ENCODE measurements at places on chromosomes 4 and X.

- DNase-seq, result no peak
These were observed 69.9 kb upstream of the BRS3 start for GRCh38 chrX:136417806-136418205.

GRCh38 chr4:184821242-184821641, 4.5 kb downstream of the ACSL1 start:
- DNase-seq, result no peak

DNA sequence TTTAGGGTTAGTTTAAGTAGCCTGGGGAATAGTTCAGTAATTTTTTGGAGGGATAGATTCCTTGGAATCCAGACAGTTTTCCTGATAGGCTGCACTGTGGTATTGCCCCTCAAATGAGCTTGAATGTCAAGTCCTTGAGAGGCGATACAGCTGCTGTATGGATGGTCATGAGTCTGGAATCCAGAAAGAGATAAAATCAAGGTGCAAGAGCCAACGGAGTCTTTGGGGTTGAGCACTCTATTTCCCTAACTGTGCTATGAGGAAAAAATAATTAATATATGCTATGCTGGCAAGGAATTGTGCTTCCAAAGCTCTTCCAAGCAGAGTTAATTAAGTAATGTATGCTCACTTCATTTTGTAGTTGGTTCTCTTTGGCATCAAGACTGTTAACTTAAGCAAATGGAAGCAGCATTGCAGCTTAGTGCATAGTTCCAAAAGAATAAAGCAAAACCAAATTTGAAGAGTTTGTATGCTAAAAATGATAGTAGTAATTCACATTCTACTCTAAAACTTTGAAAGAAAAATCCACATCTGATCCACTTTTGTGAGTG, 48.8 kb downstream of the LIMCH1 start:
- DNase-seq, result no peak

DNA sequence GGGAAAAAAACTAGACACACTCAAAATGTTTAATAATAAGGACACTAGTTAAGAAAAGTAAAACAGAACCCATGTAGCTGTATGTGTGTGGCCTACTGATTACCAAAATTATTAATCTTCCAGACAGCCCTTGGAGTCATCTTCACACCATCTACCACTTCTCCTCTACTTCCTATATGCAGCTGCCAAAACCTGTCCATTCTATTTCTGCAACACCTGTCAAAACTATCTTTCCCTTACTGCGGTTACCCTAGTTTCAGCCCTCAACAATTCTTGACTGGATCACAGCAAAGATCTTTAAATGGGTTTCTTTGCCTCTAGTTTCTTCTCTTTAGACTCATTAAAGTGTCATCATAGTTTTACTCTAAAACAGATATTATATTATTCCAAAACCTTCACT, 72.6 kb downstream of the GPR82 start:
- no peak for DNase-seq

DNA sequence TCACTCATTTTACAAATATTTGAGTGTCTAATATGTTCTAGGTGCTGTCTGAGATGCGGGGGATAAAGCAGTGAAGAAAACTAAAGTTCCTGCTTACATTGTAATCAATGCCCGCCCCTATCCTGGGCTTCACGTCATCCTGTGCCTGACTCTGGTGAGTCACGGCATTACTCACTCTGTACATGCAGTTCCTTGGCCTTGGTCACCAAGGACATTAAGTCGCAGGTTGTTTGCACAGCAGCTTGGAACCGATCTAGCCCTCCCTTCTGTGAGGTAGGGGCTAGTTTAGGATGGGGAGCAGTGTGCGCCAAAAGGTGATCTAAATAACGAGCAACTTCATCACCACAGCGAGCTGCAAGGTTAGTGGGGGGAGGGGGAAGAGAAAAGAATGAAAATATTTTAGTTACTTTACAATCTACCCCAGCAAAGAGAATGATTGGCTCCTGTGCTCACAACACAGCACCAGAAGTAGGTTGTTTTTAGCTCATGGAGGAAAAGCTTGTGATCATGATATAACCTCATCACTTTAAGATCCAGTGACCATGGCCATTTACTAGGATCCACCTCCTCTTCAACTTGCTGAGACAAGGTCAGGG, 48.0 kb upstream of the HDAC8 start:
- no peak for DNase-seq

DNA sequence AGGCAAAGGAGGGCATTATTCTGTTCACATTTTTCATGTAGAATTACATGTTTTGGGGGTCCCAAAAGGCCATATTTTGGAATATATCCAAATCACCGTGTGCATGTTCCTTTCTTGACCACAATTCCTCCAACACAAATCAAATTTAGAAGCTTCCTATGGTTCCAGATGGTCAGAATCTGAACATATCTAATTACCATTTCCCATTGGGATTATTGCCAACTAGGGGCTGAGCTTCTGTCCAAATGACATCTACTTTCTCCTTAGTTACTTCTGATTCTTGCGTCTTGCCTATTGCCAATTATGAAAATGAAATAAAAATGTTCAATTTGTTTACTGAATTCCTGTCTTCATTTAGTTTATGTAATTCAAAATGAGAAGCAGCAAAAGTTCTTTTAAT, 163.7 kb downstream of the CPE start:
- no peak for DNase-seq

DNA sequence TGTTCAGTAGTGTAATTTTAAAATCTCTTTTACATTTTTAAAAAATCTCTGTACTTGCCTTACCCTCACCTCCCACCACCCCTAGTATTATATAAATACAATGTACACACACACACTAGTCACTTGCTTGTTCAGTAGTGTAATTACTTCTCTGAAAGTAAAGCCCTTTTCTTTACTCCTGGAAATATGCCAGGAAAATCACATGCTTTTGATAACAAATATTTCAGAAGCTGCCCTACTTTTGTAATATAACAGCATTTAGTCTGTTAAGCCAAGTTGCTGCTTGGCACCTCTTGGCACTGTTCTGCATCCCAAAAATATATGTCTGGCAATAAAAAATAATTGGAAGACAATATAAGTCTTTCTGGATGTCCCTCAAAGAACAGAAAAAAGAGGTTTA, 172.8 kb upstream of the APOOL start:
- no peak for DNase-seq

DNA sequence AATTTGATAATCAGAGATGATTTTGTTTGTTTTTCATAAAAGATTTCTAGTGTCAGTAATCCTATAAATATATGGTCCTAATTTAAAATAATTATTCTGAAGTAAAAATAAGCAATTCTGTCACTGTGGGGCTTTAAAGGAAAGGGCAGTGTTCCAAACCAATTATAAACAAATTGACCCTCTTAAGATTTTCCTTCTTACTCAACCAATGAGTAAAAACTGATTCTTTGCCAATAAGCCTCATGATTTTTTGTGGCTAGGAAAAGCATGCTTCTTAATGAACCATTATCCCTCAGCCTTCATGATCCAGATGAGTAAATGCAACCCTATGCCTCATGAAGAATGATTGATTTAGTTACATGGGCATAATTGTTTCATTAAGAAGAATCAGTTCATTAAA, 1010.4 kb downstream of the ADGRL3 start:
- DNase-seq, result no peak

GRCh38 chr4:535924-536281, 36.9 kb downstream of the PIGG start:
- no peak for DNase-seq

DNA sequence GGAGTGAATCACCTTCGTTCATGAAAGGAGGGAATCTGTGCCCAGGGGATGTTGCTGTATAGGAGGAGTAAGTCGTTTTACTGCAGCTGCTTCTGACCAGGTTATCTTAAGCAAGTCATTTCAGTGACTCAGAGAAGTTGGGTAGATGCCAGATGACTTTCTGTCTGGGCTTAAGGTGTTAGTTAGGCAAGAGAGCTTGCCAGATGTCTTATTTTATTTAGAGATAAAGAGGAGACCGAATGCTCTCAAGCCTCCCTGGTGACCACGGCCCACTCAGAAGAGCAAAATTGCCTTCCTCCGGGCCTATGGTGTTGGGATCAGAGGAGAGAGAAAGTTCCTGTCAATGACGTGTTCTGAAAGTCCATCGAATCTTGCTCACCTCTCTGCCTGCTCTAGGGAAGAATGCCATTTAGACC, 16.3 kb upstream of the ZNF827 start:
- no peak for DNase-seq

DNA sequence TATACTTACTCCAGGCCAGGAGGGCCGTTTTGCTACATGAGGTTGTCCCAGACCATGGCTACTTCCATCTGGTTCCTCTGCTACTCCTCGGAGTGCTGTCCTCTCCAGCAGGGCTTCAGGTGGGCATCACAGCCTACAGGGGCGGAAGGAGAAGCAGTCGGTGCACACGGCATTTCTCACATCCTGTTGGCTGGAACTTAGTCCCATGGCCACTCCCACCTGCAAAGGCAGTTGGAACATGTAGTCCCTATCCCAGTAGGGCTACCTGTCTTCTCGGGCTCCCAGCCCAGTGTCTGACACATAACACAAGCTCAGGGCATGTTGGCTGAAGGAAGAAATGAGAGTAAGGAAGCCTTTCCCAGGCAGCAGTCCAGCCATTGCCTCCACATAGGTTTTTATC, 7.7 kb upstream of the STK32B start:
- no peak for DNase-seq

GRCh38 chr4:85402371-85402770, 72.6 kb upstream of the ARHGAP24 start:
- no peak for DNase-seq

- no peak for DNase-seq
These were observed 61.6 kb upstream of the VAMP7 start for GRCh38 chrX:155819525-155819924.

- DNase-seq, result no peak
These were observed 11.4 kb upstream of the FGF2 start for GRCh38 chr4:122815248-122815647.

GRCh38 chr4:120018786-120019185, 47.9 kb downstream of the MAD2L1 start:
- no peak for DNase-seq

DNA sequence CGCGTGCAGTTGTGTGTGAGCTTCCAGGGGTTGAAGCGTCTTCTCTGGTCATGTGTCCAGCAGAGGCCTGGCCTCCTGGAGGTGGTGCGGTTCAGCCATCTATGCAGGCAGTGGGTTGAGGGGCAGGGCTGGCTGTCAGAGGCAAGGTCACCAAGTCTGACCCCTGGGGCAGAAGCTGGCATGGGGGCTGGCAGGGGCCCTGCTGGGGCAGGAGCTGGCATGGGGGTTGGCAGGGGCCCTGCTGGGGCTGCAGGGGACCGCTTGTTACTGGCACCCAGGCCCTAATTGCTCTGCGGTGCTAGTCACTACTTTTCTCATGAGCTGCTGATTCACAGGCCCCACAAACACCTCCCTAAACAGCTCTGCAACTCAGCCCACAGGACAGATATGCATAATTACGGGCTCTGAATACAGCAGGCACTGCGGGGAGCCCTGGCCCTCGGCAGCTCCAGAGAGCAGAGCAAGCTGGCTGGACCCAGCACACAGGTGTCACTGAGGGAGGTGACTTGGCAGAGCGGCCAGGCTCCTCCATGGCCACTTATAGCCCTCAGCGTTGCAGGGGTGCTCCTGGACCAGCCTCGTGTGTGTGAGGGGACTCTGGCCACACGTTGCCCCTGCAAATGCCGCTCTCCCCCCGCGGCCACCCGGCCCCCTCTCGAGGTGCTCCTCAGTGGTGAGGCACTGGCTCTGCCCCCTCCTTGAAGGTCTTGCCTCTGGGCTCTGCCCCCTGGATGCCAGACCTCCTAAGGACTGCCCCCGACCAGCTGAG, 32.7 kb downstream of the CPLX1 start:
- no peak for DNase-seq

DNA sequence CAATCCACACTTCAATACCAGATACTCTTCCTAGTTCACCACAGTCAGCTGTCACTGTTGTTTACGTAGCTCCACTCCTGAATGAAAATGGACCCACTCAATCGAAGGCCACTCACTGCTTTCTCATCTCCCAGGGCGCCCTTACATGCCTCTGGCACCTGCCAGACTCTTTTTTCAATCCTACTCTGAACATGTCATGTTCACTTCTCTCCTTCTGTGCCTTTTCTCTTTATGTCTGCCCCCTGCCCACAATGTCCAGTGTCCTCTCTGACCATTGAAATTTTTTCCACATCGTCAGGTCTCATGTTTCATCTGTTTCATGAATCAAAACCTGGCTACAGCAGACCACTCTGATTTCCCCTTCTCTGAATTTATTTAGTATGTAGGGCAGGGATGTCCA, 1.3 kb upstream of the MGAT4D start:
- DNase-seq, result no peak

GRCh38 chrX:39288592-39288991, 487.3 kb downstream of the MID1IP1 start:
- DNase-seq, result no peak

DNA sequence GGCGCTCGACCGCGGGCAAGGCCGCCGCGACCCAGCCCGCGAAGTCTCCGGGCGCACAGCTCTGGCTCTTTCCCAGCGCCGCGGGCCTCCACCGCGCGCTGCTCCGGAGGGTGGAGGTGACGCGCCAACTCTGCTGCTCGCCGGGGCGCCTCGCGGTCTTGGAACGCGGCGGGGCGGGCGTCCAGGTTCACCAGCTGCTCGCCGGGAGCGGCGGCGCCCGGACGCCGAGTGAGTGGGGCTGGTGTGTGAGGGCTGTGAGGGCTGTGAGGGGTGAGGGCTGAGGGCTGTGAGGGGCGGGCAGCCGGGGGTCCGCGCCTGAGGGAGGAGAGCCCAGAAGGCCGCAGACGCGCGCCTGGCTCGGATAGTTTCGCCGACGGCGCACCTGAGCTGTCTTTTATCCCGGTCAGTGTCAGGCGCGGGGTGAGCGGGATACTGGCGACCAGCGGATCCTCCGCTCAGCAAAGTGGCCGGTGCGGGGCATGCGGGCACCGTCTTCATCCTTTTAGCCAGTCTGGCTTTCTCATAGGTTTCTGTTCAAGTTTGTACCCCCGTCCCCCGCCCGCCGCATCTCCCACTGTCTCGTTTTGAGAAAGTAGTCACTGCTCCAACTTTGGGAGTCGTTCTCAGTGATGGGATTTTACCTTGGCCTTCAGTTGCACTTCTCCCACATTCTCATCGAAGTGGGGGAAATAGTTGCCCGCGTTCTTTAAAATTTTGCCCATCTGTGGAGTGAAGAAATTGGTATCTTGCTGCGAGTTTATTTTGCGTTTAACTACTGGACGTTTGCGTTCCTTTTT, 586 bp downstream of the HERC5 start:
- no peak for DNase-seq

DNA sequence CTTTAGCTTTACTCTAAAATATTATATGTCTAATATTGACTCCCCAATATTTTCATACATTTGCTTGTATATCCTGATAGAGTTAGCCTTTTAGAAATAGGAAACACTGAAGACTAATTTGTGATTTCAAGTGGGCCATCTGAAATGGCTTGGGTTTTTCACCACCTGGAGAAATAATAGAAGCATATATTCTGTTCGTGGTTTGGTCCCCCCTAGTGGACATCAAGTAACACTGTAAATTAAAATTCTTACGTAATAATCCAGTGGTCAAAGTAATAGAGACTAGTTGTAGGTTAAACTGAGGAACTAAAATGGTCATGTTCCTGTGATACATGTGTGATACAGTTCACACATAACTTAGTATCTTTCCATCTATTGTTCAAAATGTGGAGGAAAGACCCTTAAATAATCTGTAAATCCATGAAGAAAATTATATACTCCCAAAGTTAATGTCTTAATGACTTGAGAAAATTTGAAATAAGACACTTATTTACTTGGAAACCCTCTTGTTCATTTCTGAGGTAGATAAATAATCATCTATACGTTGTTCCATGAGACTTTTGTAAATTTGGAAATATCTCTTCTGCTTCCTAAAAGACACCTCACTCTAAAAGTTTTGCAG, 79.8 kb upstream of the SMARCAD1 start:
- no peak for DNase-seq

All from SHP77 (cell line).